Activated CD8-positive, alpha-beta T cell treated with anti-CD3 and anti-CD28 coated beads for 36 hours (primary cell): ENCODE measurements at places on chromosomes 4 and X. TPM values are rescaled to one million over a fixed set of nuclear protein-coding genes. Genes with fewer than 3 reads are reported as not detected.
A peak's percentile ranks its signal among the peaks of the same experiment; 100 is the strongest.

HPGD gene
- total RNA-seq, result 5.5 TPM

C1GALT1C1 gene
- total RNA-seq, result 14.6 TPM

PPP2R2C gene
- total RNA-seq, result not detected

IL2 gene
- 5.4 TPM for total RNA-seq

TCEAL6 gene
- total RNA-seq, result not detected

SPACA5 gene
- total RNA-seq, result not detected

COX7B2 gene
- total RNA-seq, result not detected

HS6ST2 gene
- total RNA-seq, result 0.14 TPM

KCNIP4 gene
- total RNA-seq, result not detected

SPARCL1 gene
- not detected for total RNA-seq

SPATA18 gene
- total RNA-seq, result 0.58 TPM

DNA sequence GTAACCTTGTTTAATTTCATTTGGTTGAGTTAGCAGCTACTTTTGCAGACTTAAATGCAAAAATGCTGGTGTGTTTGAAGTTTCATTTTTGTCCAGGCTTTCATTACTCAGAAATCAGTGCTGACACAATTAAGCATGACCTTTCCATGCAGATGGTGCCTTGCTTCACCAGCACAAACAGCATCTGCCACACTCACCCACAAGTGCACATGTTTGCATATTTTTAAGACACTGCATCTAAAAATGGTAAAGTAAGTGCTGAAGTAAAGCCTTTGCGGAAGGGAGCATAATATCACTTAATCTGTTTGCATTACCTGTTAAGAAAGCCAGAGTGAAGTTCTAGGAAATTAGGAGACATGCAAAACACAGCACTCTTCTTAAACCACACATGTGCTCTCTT is 7.3 kb upstream of the DAPP1 start:
- H3K4me3 ChIP-seq, result no peak overlapping the region
- no peaks in the 10 kb centered on the region for H3K36me3 ChIP-seq
- no peak for DNase-seq
- H3K4me1 ChIP-seq, result peaks cover 8% of the 10 kb centered on the region

DNA sequence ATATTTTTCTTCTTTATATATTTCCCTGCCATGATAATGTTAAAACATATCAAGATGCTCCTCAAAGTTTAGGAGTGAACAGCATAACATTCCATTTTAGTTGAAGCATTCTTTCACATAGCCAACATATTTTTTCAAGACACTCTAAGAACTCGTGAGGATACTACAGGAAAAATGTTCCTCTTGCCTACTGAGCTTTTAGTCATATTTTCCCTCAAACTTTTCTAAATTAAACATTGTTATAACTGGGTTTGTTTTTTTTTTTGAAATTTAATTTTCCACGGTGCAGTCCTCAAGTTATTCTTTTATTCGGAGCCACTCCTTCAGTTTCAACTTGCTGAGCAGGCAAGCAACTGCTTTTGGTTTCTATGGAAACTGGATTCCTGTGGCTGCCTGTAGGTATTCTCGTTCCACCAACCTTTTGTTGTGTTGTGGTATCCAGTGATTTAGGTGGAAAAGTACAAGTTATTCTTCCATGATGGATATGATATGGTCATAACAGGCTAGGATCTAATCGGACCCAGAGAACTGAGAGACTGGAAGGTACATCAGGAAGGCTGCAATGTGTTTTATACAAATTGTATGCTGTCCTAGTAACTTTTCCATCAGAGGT is 248.0 kb downstream of the TRIML1 start:
- H3K27me3 ChIP-seq, result no peaks in the 10 kb centered on the region
- no peaks in the 10 kb centered on the region for H3K4me1 ChIP-seq
- H3K4me3 ChIP-seq, result no peak overlapping the region
- no peaks in the 10 kb centered on the region for H3K36me3 ChIP-seq

GRCh38 chr4:84317513-84317912 is 181.6 kb downstream of the NKX6-1 start:
- no peak overlapping the region for H3K4me3 ChIP-seq
- H3K27ac ChIP-seq, result no peak overlapping the region
- no peaks in the 10 kb centered on the region for H3K27me3 ChIP-seq
- H3K36me3 ChIP-seq, result no peaks in the 10 kb centered on the region
- no peaks in the 10 kb centered on the region for H3K4me1 ChIP-seq

DNA sequence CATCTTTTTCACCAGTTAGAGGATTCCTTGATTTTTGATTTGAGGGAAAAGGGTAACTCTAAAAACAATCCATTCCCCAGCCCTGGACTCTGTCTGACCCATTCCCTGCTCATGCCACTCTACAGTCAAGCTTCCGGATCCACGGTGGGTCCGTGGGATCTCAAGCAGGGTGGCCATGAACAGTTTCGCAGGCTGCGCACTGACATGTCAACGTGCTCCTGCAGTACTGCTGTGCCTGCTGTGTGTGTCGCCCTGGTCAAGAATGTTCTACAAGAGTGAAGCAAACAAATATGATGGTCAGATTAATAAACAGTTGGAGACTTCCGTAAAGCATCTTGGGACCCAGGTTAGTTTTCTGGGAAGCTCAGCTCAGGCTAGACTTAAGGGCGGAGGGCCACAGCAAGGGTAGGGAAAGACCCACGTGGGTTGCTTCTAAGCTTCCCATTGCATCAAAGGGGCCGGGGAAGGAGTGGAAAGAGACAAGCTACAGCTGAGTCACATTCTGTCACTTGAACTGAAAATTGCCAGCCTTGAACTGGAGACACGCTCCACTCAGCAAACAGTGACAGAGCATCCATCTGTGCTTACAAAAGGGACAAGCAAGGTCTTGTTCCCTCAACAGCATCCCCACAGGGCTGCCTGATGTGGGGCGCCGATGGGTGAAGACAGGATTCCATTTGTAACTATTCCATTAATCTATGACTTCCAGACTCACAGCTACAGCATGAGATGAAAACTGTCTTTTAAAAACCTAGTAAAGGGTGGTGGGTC is 81.8 kb downstream of the MTMR1 start:
- peaks cover 15% of the 10 kb centered on the region for H3K4me1 ChIP-seq
- H3K27ac ChIP-seq, result no peak overlapping the region
- no peaks in the 10 kb centered on the region for H3K27me3 ChIP-seq

- no peak overlapping the region for H3K4me3 ChIP-seq
- no peaks in the 10 kb centered on the region for H3K36me3 ChIP-seq
- no peak for DNase-seq
- H3K27ac ChIP-seq, result no peak overlapping the region
- peaks cover 2% of the 10 kb centered on the region for H3K27me3 ChIP-seq
Observed at GRCh38 chr4:141524116-141524515, 112.3 kb upstream of the IL15 start.

DNA sequence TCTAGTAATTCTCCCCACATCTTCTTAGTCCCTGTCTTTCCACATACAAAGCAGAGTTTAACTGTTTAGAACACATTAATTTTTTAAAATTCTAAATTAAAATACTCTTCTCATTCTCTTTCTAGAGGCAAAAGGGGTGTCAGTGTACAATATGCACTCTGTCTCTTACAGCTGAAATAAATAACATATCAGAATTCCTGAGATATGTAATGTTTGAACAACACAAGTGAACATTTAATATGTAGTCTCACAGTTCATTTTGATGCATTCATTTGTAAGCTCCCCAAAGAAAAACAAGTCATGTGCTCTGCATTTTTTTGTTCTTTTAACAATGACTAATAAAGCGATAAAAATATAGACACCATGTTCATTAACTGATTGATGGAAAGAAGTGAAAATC is 19.7 kb upstream of the SULT1B1 start:
- peaks cover 3% of the 10 kb centered on the region for H3K4me1 ChIP-seq
- H3K4me3 ChIP-seq, result no peak overlapping the region
- DNase-seq, result no peak

GRCh38 chr4:138562544-138562991 is 320.4 kb upstream of the SLC7A11 start:
- peaks cover 1% of the 10 kb centered on the region for H3K27me3 ChIP-seq
- H3K36me3 ChIP-seq, result no peaks in the 10 kb centered on the region
- H3K4me3 ChIP-seq, result no peak overlapping the region
- DNase-seq, result no peak
- H3K4me1 ChIP-seq, result no peaks in the 10 kb centered on the region

GRCh38 chr4:13567125-13567524 is 22.8 kb upstream of the NKX3-2 start:
- H3K27ac ChIP-seq, result no peak overlapping the region
- DNase-seq, result no peak
- no peaks in the 10 kb centered on the region for H3K4me1 ChIP-seq
- H3K4me3 ChIP-seq, result no peak overlapping the region

DNA sequence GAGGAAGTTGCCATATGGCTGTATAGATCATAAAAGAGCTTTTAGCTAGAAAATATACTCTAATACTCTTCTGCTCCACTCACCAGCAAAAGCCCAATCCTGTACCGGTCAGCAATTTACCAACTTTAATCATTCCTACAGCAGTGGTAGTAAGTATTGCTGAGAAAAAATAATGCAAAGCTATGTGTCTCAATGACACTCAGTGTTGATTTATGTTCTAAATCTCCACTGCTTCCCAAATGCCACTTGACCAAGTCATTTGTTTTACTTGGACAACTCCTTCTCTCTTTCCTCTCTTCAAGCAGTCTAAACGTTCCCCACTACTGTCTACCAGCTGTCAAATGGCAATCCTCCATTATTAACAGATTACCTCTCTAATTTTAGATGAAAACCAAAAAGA is 201.8 kb upstream of the GK2 start:
- H3K27ac ChIP-seq, result no peak overlapping the region
- H3K4me3 ChIP-seq, result no peak overlapping the region
- DNase-seq, result no peak
- H3K4me1 ChIP-seq, result no peaks in the 10 kb centered on the region

DNA sequence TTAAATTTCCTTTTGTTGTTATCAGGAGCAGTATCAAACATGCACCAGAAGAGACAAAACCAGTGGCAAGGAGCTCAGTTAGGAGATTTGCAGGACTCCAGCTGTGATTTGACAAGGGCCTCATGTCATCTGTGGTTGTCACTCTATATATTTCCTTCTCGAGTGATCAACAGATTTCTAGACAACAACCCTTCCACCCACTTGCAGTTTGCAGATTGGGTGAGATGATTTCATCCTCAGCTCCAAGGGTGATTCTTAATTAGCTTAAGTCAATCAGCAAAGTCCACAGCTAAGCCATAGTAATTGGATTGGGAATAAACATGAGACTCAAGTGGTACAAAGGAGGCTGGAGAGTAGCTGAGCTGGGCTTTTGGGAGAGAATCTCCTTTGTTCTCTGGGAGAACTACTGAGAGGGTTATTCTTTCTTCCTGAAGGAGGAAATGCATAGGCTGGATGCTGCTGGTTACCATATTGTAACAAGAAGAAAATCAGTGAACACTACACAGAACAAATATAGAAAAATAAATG is 192.8 kb downstream of the PPARGC1A start:
- H3K4me3 ChIP-seq, result no peak overlapping the region
- no peaks in the 10 kb centered on the region for H3K36me3 ChIP-seq
- DNase-seq, result no peak
- no peaks in the 10 kb centered on the region for H3K4me1 ChIP-seq

- H3K4me1 ChIP-seq, result peaks cover 10% of the 10 kb centered on the region
- no peak overlapping the region for H3K27ac ChIP-seq
- H3K27me3 ChIP-seq, result no peaks in the 10 kb centered on the region
- H3K36me3 ChIP-seq, result no peaks in the 10 kb centered on the region
Observed at GRCh38 chrX:9440116-9440844, 24.6 kb upstream of the TBL1X start.

- no peaks in the 10 kb centered on the region for H3K36me3 ChIP-seq
- no peak for DNase-seq
- no peak overlapping the region for H3K4me3 ChIP-seq
- H3K27ac ChIP-seq, result no peak overlapping the region
- peaks cover 2% of the 10 kb centered on the region for H3K27me3 ChIP-seq
Observed at GRCh38 chr4:2062808-2063524, 3.8 kb downstream of the NAT8L start.

GRCh38 chrX:56812515-56813105 is 83.6 kb downstream of the NBDY start:
- peaks cover 19% of the 10 kb centered on the region for H3K36me3 ChIP-seq
- peaks cover 37% of the 10 kb centered on the region for H3K4me1 ChIP-seq
- DNase-seq, result peak; percentile 42
- peak overlapping the region; percentile 97 for H3K27ac ChIP-seq

GRCh38 chr4:907103-907400 is 25.1 kb downstream of the GAK start:
- H3K4me3 ChIP-seq, result no peak overlapping the region
- no peaks in the 10 kb centered on the region for H3K27me3 ChIP-seq
- peaks cover 25% of the 10 kb centered on the region for H3K36me3 ChIP-seq

DNA sequence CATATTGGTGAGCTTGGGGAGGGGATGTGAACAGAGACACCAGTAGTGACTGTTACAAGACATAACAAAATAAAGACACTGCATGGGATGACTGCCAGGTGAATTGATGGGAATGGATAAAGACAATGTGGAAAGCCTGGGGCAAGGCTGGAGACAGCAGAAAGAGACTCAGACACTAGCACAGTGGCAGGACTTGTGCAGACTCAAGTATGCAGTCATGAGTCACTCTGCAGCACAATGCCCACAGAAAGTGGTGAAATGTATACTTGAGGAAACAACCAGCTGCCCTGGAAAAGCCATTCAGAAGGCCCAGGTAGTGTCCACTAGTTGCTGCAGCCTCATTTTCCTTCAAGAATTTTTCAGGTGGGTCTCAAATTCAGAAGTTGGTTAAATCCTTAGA is 452.3 kb downstream of the MID1IP1 start:
- no peaks in the 10 kb centered on the region for H3K27me3 ChIP-seq
- peaks cover 35% of the 10 kb centered on the region for H3K4me1 ChIP-seq
- H3K36me3 ChIP-seq, result no peaks in the 10 kb centered on the region
- no peak overlapping the region for H3K27ac ChIP-seq

DNA sequence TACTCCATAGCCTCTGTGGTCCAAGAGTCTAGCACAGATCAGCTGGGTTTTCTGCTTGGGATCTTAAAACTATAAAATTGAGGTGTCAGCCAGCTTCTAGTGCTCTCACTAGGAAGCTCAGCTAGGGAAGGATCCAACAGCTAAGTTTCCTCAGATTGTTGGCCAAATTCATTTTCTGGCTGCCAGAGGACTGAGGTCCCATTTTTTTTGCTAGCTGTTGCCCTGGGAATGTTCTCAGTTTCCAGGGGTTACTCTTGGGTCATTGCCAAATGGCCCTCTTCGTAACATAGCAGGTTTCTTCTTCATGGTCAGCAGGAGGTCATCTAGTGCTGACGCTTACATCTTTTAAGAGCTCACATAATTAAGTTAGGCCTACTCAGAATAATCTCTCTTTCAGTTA is 2178.2 kb downstream of the ARAP2 start:
- no peaks in the 10 kb centered on the region for H3K36me3 ChIP-seq
- H3K4me1 ChIP-seq, result no peaks in the 10 kb centered on the region
- DNase-seq, result no peak
- H3K27me3 ChIP-seq, result no peaks in the 10 kb centered on the region
- no peak overlapping the region for H3K27ac ChIP-seq

DNA sequence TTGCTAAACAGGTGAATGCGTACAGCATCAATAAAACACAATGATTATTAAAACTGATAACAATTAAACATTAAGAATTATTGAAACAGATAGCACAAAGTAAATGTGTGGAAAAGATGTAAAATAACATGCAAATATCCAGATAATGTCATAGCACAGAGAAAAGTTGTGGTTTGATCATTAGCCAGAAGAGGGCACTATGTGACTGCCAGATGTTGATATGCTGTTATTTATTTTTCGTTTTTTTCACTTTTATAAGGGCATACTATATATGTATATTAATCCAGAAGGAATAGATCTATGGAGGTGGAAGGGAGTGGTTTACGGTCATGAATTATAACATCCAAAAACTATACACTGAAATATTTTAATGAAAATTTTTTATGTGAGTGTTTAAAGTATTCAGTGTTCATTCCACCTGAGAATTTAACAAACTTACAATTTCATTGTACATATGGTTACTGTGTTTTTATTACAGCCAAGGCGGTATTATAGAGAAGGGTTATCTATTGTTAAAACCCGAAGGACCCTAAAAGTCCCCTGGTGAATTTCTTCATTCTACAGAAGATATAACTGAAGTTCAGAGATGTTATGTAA is 211.9 kb upstream of the UGT8 start:
- H3K27me3 ChIP-seq, result peaks cover 5% of the 10 kb centered on the region
- no peaks in the 10 kb centered on the region for H3K36me3 ChIP-seq
